ENCODE measurements at places on chromosomes 6 and 20. TPM values are rescaled to one million over a fixed set of nuclear protein-coding genes. Genes with fewer than 3 reads are reported as not detected.

GRCh38 chr6:27188885-27189418 is 58.5 kb upstream of the PRSS16 start:
- no peak for DNase-seq

- DNase-seq, result no peak
These were observed 10.8 kb downstream of the ADGRF4 start for GRCh38 chr6:47709160-47709559.

DNA sequence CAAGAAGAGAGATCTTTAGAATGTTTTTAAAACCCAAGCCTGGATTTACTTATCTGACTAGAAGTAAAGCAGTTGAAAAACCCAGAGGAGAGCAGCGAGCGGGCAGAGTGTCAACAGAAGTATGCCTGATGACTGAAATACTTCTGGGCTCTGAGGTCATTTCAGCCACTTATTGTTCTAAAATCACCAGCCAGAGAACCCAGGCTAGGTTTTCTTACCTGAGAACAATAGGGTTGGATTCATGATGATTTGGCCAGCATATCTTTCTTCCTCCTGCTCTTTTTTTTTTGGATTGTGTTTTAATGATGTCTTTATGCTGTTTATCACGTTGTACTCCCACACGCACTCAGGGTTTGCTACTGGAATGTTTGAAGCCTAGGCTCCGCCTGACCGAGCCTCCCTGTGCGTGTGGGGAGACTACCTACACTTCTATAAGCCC is 63.0 kb upstream of the KIF25 start:
- DNase-seq, result no peak

- no peak for DNase-seq
These were observed 39.7 kb downstream of the BCAS4 start for GRCh38 chr20:50834599-50835005.

- no peak for DNase-seq
These were observed 75.8 kb downstream of the TMEM170B start for GRCh38 chr6:11613336-11613735.

DNA sequence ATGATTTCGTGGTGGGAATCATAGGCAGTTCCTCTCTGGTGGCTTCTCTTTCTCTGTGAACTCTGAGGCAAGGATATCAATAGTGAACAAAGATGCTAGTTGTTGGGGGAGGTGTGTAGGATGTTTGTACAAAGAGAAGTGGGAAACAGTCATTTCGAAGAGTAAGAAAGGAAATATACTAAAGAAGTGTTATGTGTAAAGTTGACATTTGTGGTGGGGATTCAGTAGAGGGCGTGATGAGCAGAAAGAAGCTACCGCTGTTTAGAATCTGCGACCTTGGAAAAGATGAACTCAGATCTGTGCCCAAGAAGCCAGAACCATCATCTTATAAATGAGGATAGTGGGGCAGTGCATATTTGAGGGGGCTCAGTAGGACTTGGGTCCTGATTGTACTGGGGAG is 11.4 kb downstream of the SLC35F1 start:
- no peak for DNase-seq

GRCh38 chr6:137488150-137489045 is 5.8 kb downstream of the OLIG3 start:
- no peak for DNase-seq

DNA sequence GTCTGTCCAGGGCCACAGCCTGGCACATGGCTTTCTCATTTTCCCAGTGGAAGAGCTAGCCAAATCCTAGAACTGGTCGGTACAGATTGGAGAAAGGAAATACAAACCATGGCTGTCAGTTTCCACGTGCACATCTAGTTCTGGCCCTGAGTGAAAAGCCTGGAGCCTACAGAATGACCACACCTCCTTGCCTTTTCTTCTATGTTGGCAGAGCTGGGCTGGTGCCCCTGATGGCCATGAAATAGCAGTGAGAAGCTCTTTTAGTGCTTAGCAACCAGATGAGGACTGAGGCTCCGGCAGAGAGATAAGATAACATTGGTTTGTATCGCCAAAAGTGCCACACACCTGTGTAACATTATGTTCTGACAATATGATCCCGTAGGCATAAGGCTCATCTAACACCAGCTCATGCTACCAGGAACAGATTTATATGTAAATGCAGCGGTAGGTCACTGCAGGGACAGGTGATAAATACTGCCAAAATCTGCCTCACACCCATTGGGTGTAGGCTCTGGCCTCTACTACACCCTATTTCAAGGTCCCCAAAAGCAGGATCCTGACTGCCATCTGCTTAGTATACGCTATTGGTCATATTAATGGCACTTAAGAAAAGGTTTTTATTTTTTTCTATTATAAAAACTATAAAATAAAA is 39.9 kb upstream of the TBC1D7 start:
- no peak for DNase-seq

GRCh38 chr6:39572661-39573340 is 152.4 kb downstream of the KIF6 start:
- no peak for DNase-seq

GRCh38 chr20:995170-995569 is 6.9 kb downstream of the RSPO4 start:
- DNase-seq, result no peak

DNA sequence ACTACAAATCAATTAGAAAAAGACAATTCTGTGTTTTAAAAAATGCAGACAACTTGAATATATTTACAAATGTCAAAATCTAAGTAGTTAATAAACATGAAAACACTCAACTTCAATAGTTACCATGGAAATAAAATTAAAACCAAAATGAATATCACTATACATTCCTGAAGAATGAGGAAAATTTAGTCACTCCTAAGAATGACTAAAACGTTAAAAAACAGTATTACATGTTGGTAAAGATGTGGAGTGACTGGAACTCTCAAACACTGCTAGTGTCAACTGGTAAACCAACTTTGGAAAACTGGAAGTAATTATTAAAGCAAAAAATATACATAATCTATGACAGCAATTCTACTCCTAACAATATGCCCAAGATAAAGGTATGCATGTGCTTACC is 36.3 kb downstream of the AHI1 start:
- DNase-seq, result no peak

- no peak for DNase-seq
These were observed 3.2 kb upstream of the DEF6 start for GRCh38 chr6:35294308-35294945.

DNA sequence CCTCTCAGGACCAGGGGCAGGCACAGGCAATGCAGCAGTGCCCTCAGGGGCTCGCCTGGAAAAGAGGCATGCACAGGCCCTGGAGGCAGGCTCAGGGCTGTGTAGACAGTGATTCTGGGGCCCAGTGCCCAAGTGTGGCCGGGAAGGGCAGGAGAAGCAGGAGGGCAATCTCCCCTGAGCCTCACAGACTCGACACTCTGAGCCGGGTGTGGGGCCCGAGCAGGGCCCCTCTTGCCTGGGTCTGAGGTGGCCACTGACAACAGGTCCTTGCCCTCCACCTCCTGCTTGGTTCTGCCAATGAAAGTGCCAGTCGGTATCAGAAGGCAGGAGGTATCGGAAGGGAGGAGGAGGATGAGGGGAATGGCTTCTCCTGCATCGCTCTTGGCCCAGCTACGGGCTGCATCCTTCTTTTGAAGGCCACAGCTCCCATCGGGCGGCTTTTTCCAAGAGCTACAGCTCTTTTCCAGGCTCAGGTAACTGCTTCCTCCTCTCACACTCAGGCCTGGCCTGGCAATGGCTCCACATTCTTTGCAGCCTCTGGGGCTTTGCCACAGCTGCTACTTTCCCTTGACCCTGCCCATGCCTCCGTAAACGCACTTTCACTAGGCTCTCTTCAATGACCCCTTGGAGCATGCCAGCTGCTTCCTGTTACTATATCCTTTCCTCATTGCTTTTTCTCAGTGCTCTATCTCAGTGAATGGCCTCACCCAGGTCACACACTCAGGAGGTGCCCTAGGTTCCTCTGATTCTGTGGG is 24.5 kb downstream of the GABRR2 start:
- no peak for DNase-seq

DNA sequence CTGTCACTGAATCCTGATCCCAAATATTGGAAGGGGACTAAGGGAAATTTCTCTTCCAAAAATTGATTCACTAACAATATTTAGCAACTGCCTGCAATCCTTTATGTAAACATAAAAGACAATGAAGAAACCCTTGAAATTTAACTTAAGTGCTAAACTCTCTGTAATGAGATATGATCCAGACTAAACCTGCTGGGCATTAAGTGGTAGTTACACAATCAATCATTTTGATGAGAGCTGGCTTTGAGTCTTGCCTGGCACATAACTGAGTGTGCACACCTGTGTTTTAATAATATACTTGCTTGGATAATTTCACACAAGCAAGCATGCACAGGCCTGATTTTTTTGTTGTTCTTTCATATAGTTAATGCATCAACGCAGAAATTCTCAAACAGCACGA is 9.8 kb upstream of the ZFP64 start:
- DNase-seq, result no peak

DNA sequence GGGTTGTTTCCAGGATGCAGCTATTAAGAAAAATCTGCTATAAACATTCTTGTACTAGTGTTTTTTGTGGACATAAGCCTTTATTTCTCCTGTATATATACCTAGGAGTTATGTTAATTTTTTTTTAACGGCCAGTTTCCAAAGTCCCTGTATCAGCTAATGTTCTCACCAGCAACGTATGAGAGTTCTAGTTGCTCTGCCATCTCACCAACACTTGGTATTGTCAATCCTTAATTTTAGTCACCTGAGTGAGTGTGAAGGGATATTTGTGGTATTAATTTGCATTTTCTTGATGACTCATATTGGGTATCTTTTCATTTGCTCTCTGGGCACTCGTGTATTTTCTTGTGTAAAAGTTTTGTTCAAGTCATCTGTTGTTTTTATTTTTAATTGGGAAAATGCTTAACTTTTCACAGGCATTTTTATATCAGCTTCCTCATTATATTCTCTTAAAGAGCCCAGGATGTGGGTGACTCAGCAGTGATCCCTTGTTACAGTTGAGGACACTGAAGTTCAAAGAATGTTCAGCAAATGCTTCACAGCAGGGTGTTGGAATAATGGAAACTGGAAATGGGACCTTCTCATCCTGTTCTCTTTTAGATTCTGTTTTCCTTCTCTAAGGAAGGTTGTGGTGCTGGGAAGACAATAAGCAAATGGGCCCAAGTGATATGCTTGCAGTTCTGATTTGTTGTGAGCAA is 211.7 kb upstream of the PRND start:
- no peak for DNase-seq

DNA sequence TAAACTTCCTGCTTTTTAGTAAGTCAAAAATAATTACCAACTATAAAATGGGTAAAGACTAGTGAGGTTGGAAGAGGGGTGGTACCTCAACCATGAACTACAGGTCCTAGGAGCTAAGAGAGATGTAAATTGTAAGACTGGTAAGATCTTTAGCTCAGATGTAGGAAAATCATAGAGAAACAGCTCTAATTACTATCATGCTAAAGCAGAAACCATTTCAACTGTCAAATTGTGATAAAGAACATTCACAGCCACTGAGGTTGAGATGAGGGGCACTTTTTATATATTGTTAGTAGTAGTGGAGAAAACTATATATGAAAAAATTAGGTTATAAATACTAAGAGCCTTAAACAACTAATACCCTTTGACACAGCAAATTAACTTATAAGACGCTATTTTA is 20.0 kb downstream of the CDK19 start:
- no peak for DNase-seq

- DNase-seq, result no peak
These were observed 7.3 kb upstream of the LBP start for GRCh38 chr20:38338849-38339520.

GRCh38 chr6:132818404-132819359 is 4.3 kb downstream of the RPS12 start:
- no peak for DNase-seq

DNA sequence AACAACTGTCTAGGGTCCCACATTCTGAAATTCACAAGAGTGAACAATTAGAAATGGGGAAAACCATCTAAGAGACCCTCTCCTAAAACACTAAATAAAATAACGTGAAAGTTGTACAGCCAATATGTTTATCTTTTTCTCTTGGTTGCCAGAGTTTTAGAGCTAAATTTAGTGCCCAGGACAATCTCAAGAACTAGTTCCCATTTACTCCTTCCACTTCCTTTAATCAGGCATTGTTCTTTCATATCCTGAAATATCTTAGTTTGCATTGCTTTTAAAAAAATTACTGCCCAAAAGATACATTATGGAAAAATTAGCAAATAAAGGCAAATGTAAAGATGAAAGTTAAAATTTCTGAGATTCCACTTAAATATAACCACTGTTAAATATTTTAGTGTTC is 33.1 kb upstream of the UBR2 start:
- no peak for DNase-seq

GRCh38 chr6:112833581-112834131 is 486.5 kb downstream of the RFPL4B start:
- DNase-seq, result no peak

DNA sequence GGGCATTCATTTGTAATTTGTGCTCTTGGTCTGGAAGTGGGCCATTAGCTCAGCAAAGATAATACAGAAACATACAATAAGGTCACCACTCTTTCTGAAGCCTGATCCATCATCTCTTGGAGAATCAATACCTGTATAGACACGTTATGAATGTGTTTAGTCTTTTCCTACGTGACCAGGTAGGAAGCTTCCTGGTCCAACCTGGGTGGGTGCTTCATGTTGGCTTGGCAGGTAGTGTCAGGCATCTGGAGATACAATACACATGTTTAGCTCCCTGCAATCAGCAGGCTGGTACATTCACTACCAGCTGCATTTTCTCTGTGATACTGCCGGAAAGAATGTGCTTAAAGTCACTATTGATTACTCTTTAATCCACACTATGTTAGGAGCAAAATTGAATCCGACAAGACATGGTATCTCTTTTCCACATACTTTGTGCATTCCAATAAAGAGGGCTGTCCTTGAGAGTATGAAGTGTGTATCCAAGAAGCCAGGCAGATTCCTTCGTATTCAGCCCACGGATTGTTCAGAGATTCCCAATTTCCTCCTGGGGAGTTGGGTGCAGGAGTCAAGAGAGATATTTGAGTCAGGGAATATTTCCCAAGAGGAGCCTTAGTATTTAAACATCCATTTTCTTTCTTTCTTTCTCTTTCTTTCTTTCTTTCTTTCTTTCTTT is 49.9 kb upstream of the RANBP9 start:
- no peak for DNase-seq

Gene OXT
- not detected for total RNA-seq

Gene CCN2
- total RNA-seq, result not detected

Gene DYNLRB1
- total RNA-seq, result 82.9 TPM

Gene NT5E
- total RNA-seq, result 0.93 TPM

Gene MAP7
- total RNA-seq, result 2.7 TPM

Gene TIAM2
- total RNA-seq, result 2.5 TPM

Gene C2
- total RNA-seq, result 0.53 TPM

Gene FAXC
- total RNA-seq, result not detected

Gene PAQR8
- total RNA-seq, result 11.4 TPM

Gene DST
- total RNA-seq, result 7.2 TPM

Gene PREX1
- 30.6 TPM for total RNA-seq

Gene RAD21L1
- total RNA-seq, result 0.25 TPM

Gene MUC22
- not detected for total RNA-seq

Data from activated naive CD4-positive, alpha-beta T cell treated with anti-CD3 and anti-CD28 coated beads, Interleukin-2, amount 50 U/mL, for 72 hours (primary cell).